ENCODE measurements at places on chromosomes 16 and 17. TPM values are rescaled to one million over a fixed set of nuclear protein-coding genes. Genes with fewer than 3 reads are reported as not detected.

- no peak for DNase-seq
These were observed 17.4 kb upstream of the COL1A1 start for GRCh38 chr17:50218771-50219315.

- no peak for DNase-seq
These were observed 33.4 kb downstream of the ITGB3 start for GRCh38 chr17:47287068-47287467.

DNA sequence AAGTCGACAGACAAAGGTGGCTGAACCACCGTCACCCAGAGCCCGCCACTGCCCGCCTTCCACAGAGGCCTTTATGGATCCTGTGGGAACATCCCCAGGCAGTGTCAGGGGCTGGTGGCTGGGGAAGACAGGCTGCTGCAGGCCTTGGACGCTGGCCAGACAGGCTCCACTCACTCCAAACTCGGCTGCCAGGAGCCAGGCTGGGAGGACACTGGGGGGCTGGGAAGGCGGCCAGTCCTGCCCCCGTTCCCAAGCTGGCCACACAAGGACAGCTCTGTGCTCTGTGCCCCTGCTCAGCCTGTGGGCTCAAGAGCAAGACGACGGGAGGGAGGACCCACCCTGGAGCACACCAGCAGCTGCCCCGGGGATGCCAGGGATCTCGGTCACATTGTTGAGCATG is 7.6 kb upstream of the LCAT start:
- no peak for DNase-seq

- DNase-seq: no peak
These were observed 14.9 kb downstream of the SEC14L5 start for GRCh38 chr16:4972938-4973587.

GRCh38 chr16:30010844-30011713 is at the start of gene DOC2A:
TSS of gene DOC2A (minus strand) at chr16:30011027. CDS start at chr16:30010222, 805 bp downstream.
- peak; percentile 92 for DNase-seq

DNA sequence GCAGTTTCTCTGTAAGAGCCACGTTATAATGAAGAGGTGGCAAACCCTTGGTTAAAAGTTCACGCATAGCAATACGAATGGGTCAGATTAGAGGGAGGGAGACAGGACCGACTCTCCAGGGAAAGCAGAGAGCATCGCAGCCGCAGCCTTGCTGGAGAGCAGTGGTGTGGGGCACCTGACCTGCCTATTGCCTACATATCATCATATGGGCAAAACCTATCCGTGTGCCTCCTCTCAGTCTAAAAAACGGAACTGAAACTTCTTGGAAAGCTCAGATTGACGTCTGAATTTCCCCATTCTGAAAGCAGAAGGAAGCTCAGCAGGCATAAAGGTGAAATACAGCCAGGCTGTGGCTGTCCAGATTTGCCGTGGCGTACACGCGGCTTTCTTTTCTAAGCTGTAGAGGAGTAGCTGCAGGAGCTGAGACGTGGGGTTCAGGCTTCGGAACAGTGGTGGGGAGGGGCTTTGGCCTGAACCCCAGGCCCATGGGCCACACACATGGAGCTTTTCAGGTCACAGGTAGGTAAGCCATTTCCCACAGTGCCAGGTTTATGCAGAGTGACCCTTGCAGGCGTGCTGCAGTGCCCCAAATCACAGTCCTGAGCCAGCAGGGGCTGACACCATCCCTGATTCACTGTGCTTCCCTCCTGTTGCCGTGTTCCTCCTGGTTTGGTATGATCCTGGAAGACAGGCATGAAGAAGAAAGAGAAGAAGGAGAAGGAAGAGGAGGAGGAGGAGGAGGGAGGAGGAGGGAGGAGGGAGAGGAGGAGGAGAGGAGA is 41.6 kb upstream of the TNRC6C start:
- DNase-seq: no peak

DNA sequence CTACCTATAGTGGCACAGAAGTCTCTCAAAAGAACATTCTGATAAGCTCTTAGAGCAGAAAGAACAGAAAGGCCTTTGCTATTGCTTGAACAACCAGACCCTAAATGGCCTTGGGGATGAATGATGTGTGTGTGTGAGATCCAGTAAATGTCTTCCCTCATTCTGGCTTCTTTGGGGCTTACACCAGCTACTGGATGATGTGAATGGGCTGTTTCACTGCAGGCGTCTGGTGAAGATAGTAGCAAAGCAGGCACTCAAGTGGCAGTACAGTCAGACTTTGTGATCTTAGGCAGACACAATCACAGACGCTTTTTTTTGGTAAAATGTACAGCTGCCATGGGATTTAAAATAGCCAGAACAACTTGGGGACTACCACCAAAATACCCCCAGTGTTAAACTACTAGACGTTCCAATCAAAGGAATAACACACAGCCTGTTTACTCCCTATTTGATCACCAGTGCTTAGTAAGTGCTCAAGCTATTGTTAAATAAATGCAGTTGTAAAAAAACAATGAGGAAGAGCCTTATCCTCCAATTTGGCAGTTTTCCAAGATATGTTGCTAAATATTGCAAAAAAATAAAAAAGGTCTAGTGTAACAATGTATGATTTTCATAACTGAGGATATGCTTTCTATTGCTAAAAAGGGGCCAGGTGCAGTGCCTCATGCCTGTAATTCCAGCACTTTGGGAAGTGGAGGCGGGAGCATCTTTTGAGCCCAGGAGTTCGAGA is 17.9 kb downstream of the NDUFAB1 start:
- no peak for DNase-seq

GRCh38 chr16:23031508-23032098 is 117.6 kb downstream of the USP31 start:
- DNase-seq: no peak

- DNase-seq: peak; percentile 81
These were observed 275.5 kb upstream of the IRX5 start for GRCh38 chr16:54655121-54655590.

GRCh38 chr17:42676424-42677011 is at the start of gene PLEKHH3:
TSS of gene PLEKHH3 (minus strand) at chr17:42676994. CDS start at chr17:42676563, 431 bp downstream.
- DNase-seq: no peak

DNA sequence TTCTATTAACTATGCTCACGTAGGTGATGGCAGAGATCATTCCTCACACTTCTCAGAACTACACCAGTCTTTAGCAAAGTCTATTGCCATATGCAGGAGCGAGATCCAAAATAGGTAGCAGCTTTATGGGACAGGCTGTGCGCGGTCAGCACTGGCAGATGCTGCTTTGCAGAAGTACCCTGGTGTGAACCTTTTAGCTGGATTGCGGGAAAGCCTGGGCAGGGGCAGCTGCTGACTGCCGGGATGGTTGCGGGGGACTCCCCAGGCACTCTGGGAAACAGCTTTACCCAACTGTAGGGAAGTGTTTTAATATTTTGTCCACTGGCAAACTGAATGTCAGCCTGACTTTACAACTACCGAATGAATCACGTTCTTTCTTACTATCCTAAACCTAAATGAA is 251.3 kb downstream of the HS3ST3A1 start:
- no peak for DNase-seq

- no peak for DNase-seq
These were observed 3.9 kb downstream of the TRPV3 start for GRCh38 chr17:3553419-3554401.

- DNase-seq: no peak
These were observed 572.7 kb upstream of the CDH5 start for GRCh38 chr16:65793781-65794180.

DNA sequence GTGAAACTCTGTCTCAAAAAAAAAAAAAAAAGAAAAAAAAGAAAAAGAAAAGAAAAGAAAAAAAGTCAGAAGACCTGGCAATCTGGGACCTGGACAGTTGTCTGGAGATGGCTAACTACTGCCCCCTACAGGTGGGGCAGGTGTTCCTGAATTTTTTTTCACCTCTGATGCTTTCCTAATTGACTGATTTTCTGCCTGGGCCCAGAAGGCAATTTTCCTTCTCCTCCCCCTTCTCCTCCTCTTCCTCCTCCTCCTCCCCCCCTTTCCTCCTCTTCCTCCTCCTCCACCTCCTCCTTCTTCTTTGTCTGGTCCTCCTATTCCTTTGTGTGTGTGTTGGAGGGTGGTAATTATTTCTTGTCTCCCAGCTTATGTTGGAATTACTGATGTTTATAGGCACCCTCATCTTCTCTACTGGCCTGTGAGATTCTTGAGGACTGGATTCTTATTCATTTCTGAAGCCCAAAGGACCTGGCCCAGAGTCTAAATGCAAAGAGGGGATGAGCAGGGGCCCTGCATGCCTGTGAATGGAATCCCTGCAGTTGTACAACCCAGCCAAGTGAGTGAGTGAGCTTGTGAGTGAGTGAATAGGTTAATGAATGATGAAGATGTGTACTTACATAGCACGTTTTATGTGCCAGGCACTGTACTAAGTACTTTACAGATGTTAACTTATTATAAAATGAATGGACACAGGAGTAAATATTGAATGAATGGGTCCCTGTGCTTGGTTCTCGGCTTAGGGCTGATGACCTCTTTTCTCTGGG is 26.9 kb downstream of the IRX5 start:
- no peak for DNase-seq

- DNase-seq: no peak
These were observed 266.7 kb upstream of the CDH11 start for GRCh38 chr16:65388592-65388991.

- no peak for DNase-seq
These were observed 12.9 kb downstream of the ITGAX start for GRCh38 chr16:31367853-31368252.

The FNDC8 gene
- total RNA-seq: not detected

GRCh38 chr16:2749476-2749875 is 3.0 kb upstream of the SRRM2 start:
- no peak for DNase-seq

- DNase-seq: no peak
These were observed 14.4 kb downstream of the NDUFAF8 start for GRCh38 chr17:81253358-81254131.

The UNKL gene
- total RNA-seq: 13.2 TPM

GRCh38 chr17:39114723-39115122 is 36.7 kb downstream of the PLXDC1 start:
- no peak for DNase-seq

The SLC6A2 gene
- total RNA-seq: 0.89 TPM

DNA sequence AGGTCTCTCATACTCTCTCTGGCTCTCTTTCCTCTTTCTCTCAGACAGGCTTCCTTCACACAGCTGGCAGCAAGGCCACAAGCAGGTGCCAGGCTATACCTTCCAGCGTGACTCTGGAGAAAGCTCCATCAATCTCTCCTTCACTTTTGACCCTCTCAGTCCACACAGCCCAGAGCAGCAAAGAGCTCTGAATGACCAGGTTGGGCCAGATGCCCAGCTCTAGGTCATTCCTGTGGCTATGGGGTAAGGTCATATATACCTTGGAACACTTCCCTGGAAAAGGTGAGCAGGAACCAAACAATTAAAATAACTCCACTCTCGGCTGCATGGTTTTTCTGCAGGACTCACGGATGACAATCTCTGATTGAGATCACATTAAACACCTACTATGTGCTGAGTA is 8.8 kb downstream of the ADAP2 start:
- DNase-seq: no peak

The ADAM11 gene
- total RNA-seq: 16.3 TPM

- DNase-seq: no peak
These were observed 1.7 kb upstream of the NLRP1 start for GRCh38 chr17:5585836-5586521.

DNA sequence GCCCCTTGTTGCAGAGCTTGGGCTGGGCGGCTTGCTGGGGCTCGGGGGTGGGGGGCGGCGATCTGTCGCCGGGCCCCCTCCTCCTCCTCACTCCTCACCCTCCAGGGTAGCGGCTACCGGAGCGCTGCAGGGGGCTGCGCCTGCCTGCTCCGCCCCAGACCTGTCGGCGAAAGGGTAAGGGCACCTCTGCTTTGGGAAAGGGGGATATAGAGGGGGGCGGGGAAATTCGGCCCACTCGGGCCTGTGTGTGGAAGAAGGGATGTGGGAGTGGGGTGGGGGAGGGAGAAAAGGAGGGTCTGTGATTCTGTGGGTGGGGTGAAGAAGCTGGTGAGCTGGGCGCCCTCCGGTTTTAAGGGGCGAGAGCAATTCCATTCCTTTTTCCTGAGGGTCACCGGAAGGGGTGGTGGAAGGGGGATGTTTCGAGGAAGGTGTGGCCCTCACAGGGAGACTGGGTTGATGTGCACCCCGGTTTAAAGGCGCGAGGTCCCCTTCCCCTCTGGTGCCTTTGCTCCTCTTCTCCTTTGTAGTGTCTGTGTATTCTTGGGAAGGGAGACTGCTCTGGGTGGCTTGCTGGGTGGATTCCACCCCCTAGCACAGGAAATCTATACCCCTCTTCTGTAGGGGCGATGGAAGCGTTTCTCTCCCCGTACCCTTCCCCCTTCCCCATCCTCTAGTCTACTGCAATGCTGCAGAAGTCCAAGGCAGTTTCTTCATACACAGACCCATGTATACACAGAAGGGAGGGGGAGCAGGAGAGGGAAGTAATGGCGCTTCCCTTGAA is 878 bp downstream of the TAOK1 start:
- no peak for DNase-seq

GRCh38 chr17:82780971-82781893 is 29.4 kb downstream of the TBCD start:
- DNase-seq: no peak

DNA sequence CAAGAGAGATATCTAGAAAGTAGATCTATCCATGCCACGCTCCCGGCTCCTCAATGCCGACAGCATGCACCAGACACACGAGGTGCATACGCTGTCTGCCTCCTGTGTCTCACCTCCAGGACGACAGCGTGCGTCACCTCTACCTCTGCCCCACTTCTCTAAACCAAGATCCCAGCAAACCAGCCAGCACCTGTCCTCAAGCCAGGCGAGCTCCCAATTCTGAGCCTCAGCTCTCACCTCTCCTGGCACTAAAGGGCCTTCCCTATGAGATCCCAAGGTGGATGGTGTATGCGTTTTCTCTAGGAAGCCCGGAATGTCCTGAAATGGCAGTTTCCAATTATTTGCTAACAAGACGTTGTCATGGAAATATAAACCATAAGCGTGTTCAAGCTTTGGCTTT is 36.2 kb upstream of the RCVRN start:
- DNase-seq: no peak

The CTDNEP1 gene
- total RNA-seq: 44.4 TPM

DNA sequence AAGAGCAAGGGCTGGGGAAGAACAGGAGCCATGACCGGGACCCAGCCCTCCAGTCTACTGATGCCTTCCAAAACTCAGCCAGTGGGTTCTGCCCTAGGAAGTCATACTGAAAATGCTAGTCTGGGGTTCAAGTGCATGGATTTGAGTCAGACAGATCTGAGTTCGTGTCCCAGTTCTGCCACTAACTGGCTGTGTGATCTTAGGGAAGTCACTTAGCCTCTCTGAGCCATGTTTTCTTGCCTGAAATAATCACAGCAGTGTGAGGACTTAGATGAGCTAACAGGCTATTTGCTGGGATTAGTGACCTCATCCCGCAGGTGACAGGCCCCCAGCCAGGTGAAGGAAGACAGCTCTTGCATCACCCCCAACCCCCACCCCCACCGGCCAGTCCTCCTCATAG is 4.4 kb downstream of the GRIN2C start:
- no peak for DNase-seq

The RND2 gene
- total RNA-seq: 25.5 TPM

DNA sequence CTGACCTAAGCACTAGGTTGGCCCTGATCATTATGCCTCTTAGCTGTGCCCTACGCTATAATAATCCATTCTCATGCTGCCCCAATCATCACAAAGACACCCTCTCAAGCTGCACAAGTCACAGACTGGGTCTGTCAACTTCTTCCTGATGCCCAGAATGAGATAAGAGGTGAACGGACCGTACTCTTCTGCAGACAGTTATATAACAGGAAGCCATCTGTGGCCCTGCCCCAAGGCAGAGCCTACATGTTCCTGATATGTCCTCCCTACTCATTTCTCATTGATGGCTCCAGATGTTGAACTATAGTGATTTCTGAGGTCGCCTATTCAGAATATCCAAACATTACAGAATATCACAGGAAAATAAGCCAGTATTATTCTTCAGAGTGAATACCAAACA is 471.6 kb upstream of the ERCC4 start:
- DNase-seq: no peak
